Stimulated activated CD8-positive, alpha-beta memory T cell treated with anti-CD3 and anti-CD28 coated beads, Interleukin-4, amount 100 ng/mL, for 1 hour (primary cell): ENCODE measurements at places on chromosomes 5 and 9.

DNA sequence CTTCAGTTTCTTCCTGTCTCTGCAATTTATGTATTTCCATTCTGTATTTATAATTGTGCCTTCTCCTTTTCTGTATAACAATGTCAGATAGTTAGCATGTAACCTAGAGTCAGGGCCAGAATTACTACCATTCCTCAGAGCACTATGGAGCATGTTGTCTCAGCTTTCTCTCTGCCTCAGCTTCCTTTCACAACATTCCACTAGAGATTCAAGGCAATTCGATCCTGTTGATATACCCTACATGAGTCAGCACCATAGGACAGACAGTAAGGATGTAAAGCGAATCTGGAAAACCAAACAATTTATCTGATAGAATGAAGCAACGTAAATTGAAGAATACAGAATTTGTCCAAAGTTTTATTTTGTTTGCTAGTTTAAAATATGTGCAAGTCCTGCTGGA lies 728.3 kb upstream of the SEMA6A start:
- no peak for DNase-seq

DNA sequence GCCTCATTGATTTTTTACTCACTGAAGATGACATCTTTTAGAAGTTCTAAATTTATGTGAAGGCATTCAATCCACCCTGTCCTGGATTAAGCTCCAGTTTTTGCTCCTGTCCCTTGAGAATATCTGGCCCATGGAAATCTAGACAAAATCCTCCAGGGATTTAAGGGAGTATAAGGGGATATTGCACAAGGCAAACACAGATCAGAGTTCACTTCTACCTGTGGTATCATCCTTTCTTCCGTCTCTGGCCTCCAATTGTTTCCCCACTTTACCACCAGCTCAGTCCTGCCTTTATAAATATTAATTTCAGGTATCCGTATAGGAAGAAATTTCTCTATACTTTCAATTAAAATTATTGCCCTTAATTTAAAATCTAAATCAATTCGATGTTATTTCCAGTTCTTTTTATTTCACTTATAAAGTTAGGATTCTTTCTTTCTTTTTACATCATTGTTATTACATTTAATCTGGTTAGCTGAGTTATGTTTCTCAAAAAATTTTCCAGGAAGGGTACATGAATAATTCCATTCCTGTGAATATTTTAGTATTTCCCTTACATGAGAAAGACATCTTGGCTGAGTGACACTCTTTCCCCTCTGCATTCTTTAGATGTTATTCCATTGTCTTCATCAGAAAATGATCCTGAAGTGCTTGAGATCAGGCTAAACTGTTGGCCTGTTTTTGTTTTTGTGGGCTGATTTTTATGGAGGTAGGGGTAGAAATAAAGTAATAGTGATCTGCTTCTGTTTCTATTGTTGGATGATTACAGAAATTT lies 194.3 kb upstream of the MAP3K1 start:
- DNase-seq: no peak

DNA sequence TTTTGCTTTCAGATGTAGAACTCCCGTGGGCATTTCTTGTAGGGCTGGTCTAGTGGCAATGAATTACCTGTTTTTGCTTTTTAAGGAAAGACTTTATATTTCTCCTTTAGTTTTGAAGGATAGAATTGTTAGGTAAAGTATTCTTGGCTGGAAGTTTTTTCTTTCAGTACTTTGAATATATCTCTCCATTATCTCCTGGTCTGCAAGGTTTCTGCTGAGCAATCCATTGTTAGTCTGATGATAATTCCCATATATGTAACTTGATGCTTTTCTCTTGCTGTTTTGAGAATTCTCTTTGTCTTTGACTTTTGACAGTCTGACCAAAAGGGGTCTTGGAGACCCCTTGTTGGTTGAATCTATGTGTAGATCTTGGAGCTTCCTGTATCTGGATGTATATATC lies 198.1 kb downstream of the TMEM167A start:
- no peak for DNase-seq

DNA sequence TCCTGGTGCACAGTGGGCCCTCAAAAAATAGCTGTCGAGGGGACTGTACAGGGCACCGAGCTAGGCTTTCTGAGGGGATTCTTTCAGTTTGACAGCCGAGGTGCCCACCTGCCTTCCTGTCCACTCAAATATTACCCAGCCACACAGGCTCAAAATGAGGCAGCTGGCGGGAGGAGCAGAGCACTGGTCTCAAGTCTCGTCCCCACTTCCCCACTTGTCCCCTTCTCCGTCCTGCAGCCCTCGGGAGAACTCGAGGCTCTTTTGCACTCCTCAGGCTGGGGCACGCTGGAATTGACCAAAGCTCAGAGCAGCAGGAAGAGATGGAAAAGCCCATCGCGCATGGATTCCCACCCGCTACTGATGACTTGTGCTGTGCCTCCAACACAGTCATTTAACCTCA lies 185.2 kb downstream of the HSPA4 start:
- no peak for DNase-seq

DNA sequence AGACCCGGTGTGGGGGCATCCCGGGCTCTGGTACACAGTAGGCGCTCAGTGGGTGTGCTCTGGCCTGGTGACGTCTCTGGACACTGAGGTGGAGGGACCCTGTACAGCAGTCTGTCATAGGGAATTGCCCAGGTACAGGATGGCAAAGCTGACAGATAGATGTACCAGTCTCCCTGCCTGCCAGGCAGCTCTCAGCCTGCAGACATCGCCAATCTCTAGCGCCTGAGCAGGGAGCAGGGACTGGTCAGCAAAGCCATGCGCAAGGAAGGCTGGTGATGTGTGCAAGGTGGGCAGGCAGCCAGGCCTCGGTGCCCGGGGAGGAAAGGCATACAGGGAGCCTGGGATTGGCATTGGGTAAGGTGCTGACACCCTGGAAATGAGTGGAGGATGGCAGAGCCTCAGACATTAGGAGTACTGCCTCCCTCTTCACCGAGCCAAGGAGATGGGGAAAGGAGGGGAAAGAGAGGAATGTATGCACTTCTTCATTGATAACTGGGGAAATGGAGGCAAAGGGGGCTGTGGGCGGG lies 33.9 kb upstream of the BRD3 start:
- DNase-seq: no peak

- no peak for DNase-seq
These were observed 110.0 kb upstream of the DMRT1 start for GRCh38 chr9:731474-731873.

DNA sequence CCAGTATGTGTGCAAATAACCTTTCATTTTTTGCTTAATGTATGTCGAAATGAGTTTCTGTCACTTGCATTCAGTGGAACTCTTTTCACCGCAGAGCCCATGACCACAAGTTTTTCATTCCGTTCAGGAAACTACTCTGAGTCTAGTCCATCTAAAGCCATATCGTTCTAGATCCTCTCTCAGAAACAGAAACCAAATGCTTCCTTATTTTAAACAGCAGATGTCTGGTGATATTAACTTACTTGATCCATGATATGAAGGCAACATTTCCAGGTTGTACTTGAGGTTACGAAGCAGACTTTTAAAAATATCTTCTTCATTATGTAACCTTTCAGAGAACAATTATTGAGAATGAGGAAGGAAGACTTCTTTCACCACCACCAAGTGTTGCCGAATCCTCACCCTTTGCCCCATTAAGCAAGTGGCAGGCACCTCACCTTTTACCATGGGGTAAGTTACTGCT lies 72.4 kb upstream of the GNAQ start:
- no peak for DNase-seq

DNA sequence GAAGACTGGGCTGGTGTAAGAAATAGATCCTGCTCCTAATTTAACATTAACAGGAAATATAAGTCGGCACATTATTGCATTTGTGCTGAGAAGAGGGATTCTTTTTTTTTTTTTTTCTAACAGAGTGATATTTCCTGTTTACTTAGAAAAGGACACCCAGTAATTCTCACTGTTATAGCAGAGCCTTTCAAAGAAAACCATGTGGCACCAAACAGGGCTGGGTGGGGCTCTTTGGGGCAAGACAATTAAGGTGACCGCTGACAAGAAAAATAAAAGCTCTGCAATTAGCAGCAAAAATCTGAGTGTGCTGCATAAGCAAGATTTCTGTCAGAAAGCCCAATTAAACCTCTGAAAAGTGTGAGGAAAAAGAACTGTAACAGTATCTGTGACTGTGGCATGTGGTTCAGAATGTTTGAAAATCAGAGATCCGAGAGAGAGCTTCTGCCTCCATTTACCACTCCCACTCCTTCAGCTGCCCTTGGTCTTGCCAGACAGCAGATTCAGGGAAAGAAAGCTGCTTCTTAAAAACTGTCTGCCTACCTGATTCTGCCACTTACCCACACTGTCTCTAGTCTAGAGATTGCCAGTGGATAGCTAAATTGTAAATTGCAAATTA lies 77.1 kb upstream of the IQGAP2 start:
- no peak for DNase-seq

DNA sequence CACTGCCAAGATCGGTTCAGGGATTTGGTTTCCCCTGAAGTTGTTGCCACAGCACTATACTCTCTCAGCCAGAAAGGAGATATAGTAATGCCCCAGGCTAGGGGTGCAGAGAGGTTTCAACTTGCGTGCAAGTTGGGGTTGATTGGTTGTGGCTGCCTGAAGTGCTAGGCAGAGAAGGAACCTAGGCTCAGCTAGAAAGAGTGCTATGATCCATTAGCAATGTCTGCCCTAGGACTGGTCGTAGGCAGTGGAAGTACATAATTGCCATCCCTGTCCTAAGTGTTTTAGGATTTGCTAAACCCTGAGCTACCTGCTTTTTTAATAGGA lies 136.6 kb upstream of the SMIM23 start:
- no peak for DNase-seq

GRCh38 chr9:116361547-116361946 lies 208.0 kb downstream of the PAPPA start:
- DNase-seq: no peak

GRCh38 chr9:28207657-28208056 lies 634.4 kb upstream of the C9orf72 start:
- DNase-seq: no peak

- DNase-seq: no peak
These were observed 1.8 kb downstream of the PTGES2 start for GRCh38 chr9:128125580-128126354.

- no peak for DNase-seq
These were observed 166.6 kb downstream of the RFX3 start for GRCh38 chr9:3359048-3359692.

DNA sequence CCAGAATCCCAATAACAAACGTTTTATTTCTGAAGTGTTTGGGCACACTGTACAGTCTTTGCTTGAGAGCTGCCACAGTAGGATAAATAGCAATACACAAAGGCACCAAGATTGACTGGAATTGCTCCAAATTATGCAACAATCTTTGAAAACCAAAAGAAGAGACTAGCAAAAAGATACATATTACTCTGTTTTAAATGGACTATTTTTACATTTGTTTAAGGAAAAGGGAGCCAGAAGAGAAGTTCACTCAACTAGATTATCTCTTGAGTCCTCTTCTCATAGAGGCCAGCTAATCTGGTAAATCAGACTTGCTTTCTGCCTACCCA lies 385.0 kb upstream of the SLC30A5 start:
- no peak for DNase-seq

GRCh38 chr9:121207371-121207940 lies 5.8 kb upstream of the RAB14 start:
- no peak for DNase-seq
